ENCODE measurements at places on chromosomes 1 and 21. TPM values are rescaled to one million over a fixed set of nuclear protein-coding genes. Genes with fewer than 3 reads are reported as not detected.

Gene HSPB7
- polyA plus RNA-seq: 92.1 TPM

Gene CTPS1
- polyA plus RNA-seq: 27.2 TPM

Gene FLG
- polyA plus RNA-seq: not detected

Gene BMP8B
- 1.0 TPM for polyA plus RNA-seq

Gene PDC
- polyA plus RNA-seq: 0.69 TPM

Gene SOX13
- 14.6 TPM for polyA plus RNA-seq

Gene MATN1
- 1.0 TPM for polyA plus RNA-seq

Gene IL20
- not detected for polyA plus RNA-seq

GRCh38 chr21:14880922-14881321 lies 183.9 kb downstream of the NRIP1 start:
- no peak for DNase-seq

DNA sequence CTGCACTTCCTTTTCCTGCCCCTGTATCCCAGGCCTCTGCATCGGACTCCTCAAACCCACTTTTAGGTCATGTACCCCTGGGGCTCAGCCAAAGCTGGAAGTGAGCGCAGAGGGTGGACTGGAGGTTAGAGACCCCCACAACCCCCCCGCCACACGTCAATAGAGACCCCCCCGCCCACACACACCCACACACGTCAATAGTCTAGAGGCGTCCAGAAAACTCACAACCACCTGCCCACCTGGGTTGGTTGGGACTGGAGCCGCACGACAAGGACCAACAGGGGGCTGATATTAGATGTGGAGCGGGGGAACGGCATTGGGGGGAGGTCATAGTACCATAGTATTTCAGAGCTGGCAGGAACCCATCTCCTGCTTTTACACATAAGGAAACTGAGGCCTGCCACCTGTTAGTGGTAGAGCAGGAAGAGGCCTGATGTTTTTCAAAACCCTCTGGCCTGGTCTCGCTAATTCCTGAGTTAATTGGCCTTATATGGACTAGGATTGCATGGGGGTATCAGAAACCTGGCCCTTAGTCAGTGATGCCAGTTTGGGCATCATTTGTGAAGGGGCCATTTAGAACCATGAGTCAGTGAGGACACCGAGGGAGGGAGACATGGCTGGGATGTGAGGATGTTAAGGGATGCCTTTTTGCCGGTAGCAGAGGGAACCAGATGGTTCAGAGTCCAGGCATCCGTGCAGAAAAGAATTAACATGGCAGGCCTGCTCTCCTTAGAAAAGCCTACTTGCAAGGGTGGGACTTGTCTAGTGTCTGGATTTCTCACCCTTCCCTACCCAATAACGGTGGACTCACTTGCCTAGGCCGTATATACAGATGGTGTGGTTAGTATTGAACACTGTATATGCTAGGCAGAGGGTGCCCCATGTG lies 1.1 kb downstream of the NENF start:
- no peak for DNase-seq

DNA sequence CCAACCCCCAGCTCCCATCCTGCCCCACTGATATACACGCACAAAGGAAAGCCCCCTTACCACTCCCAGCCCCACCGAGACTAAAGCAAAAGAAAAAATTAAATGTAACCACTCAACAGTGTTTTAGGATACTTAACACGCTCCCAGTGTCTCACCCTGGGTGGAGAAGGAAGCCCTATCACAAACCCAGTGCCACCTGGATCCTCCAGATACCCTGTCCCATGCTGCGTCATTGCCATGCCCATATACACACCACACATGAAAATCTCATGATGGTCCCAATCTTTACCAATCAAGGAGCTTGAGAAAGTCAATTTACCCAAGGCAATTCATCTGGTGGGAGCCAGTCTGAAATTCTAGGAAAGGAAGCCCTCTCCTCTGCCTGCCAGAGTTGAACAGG lies 11.2 kb downstream of the KIAA1614 start:
- DNase-seq: no peak

- DNase-seq: no peak
Observed at GRCh38 chr21:45460011-45460565, 55.1 kb downstream of the COL18A1 start.

DNA sequence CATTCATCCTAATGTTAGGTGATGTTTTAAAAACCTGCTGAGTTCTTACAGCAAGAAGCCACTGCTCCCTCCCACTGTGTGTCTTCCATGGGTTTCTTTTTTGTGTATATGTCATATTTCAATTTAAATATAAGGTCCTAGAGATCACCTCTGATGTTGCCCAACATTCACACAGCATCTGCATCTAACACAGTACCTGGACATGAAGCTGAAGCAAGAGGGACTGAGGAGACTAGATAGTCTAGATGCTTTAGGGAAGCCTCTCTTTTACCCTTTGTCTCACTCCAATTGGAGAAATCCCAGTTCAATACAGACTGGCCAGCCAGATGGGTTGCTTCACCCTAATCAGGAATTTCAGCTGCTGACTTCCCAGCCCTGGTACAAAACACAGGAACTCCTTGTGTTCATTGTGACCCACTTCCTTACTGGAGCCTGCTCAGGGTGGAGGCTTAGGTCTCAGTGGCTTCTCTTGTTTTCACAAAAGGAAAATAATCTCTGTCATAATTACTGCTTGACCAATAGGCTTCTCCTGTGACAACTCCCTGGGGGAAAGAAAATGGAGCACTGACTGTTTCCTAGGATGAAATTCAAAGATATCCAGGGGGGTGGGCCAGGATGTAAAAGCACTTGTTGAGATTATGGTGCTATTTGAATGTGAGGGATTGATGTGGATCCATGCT lies 17.3 kb downstream of the BTG2 start:
- DNase-seq: no peak

- no peak for DNase-seq
Observed at GRCh38 chr1:166915941-166916340, 39.9 kb upstream of the TADA1 start.

DNA sequence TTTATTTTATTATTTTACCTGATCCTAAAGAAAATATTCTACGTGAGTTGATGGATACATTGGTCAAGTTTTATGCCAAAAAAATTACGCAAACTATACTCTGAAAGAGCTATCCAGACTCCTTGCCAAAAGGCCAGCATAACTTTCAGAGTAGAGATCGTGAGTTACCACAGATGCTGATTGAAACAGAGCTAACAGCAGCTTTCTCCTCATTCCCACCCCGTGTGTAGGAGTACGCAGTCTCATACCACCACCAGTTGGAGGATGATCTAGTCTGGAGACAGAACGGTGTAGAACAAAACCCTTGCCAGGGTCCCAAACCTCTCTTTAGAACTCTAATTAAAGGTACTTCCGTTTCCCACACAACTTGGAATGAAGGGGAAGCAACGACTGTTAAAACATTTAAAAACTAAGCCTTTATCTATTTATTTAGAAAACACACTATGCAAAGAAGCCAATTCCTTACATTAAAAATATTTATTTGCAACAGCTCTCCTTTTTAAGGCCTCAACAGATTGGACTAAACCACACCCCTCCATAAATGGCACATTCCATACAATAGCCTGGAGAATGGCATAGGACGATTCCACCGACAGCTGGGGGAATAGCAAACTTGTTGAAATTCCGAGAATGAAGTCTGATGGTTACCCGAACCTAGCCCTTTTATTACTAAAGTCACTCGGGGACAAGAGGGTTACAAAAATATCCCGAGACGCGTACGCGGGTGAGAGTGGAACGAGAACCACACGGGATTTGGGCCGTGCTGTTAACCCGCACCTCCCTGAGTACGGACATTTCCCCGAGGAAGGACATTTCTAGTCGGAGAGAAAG lies 1.4 kb downstream of the NUCKS1 start:
- peak; percentile 57 for DNase-seq

DNA sequence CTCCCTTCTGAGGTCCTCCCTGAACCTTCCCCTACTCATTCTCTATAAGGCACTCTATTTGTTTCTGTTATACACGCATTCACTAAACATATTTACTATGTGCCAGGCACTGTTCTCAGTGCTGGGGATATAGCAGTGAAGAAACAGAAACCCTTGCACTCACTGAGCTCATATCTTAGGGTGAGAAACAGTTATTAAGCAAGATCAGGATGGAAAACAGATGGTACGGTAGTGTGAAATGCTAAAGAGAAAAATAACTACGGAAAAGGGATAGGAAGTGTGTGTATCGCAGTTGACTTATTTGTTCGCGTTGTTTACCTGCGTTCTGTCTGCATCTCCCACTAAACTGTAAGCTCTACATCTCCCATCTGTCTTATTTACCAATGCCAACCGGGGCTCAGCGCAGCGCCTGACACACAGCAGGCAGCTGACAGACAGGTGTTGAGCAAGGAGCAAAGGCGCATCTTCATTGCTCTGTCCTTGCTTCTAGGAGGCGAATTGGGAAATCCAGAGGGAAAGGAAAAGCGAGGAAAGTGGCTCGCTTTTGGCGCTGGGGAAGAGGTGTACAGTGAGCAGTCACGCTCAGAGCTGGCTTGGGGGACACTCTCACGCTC lies 572 bp downstream of the CYB5RL start:
- no peak for DNase-seq

- no peak for DNase-seq
Observed at GRCh38 chr1:219659684-219660083, 46.8 kb upstream of the ZC3H11B start.

GRCh38 chr1:3940754-3941345 lies 40.8 kb upstream of the C1orf174 start:
- DNase-seq: no peak

DNA sequence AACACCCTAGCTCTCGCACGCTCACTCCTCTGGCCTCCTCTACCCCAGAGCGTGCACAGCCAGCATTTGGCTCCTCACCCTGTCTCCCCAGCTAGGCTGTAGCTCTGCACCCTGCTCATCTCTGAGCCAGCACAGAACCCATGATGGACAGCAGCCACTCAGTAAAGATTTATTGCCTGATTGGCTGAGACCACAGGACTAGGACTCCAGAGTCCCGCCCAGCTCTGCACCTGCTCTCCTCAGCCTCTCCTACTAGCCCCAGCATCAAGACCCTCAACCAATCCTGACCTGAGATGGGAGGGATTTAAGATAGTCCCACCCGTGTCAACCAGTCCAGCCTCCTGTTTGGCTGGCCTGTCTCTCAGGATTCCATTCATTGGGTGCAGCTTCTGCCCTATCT lies 9.3 kb downstream of the C1QB start:
- no peak for DNase-seq

DNA sequence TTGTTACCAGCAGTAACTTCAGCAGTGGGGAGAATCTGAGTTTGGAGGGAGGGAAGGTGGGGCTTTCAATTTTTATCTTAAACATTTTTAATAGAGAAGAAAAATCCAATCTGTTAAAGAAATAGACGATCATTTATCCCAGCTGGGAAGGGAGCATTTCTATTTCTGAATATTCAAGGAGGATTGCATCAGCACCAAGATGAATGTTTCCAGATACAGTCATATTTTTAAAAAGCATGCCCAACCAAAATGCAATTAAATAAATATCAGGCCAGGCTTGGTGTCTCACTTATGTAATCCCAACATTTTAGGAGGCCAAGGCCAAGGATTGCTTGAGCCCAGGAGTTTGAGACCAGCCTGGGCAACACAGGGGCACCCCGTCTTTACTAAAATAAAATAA lies 1.7 kb upstream of the ATP1A4 start:
- no peak for DNase-seq

GRCh38 chr1:6495540-6496364 lies 4.3 kb upstream of the PLEKHG5 start:
- DNase-seq: no peak

- no peak for DNase-seq
Observed at GRCh38 chr1:83834621-83835264, 164.2 kb downstream of the TTLL7 start.

DNA sequence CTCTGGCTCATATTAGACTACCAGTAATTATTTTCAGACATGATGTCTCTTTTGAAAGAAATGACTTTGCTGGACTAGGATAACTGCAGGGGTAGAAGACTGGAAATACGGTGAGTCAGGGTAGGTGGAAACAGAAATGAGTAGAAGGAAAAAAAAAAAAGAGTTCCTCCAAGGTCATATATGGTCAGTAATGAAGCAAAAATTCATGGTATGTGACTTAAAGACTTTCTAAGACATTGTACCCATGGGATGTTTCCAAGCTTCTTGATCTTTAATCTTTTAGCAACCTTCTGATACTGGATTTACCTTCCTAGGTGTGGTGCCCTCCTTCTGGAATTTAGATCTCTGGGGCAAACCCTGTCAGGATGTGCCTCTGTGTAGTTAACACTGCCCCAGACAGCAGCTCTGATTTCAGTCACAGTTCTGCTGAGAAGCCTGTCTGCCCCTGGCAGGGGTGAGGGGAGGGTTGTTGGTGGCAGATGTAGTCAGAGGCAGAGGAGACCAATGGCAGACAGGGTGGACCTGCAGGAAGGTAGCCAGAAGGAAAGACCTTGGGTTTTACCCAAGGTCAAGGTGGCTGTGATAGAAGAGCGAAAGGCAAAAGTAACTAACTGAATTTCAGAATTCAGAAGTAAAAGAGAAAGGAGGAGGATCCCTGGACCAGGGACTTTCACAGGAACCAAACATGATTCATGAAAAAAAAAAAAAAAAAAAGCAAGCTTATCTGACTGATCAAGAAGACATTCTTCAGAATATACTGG lies 44.1 kb upstream of the BCL10 start:
- no peak for DNase-seq

GRCh38 chr1:159077120-159077961 lies 775 bp upstream of the AIM2 start:
- DNase-seq: no peak

All from muscle of arm (tissue), 14 donors.